ENCODE measurements at places on chromosomes 11 and 22. TPM values are rescaled to one million over a fixed set of nuclear protein-coding genes. Genes with fewer than 3 reads are reported as not detected.

LRRC10B gene
- 1.4 TPM for polyA plus RNA-seq

DNA sequence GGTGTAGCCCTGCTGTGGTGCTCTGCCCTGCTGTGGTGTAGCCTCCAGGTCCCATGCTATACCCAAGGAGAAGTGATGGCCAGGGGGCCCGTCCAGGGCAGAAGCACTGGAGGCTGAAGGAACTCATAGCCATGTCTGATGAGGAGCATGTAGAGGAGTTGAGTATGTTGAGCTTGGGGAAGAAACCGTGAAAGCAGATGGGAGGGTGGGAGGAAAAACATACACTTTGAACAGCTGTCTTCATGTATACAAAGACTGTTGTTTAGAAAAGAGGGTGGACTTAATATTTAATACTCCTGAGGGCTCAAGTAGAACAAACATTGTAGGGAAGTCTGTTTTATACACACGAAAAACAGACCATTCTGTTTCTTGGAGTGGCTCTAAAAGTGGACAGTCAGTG is 26.6 kb upstream of the TTC12 start:
- no peak for DNase-seq

GRCh38 chr11:7759010-7759409 is 37.7 kb downstream of the OR5P2 start:
- no peak for DNase-seq

CDC42BPG gene
- 8.1 TPM for polyA plus RNA-seq

GRCh38 chr11:96221244-96222070 is 121.5 kb downstream of the MAML2 start:
- DNase-seq = no peak

GRCh38 chr11:25094085-25094802 is 597.4 kb downstream of the LUZP2 start:
- DNase-seq = no peak

DNA sequence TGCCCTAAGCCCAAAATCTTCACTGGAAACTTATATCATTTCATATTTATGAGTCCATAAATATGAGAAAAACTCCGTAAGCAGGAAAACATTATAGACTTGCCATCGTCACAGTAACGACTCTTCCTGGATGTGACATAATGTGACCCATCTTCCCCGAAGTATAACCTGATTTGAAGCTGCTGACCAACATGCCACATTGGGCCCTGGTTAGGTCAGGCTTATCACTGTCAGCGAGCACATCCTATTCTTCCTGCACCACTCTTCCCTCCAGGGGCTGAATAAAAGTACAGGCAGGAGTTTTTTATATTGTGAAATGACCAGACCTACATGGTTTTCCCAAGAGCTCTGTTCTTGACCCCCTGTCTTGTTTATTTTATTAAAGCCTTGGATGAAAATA is 12.1 kb upstream of the BLID start:
- DNase-seq = no peak

PATE2 gene
- not detected for polyA plus RNA-seq

PRRG4 gene
- 5.8 TPM for polyA plus RNA-seq

MMP10 gene
- not detected for polyA plus RNA-seq

GRCh38 chr11:68928136-68928880 is 24.6 kb downstream of the IGHMBP2 start:
- DNase-seq = no peak

CASP5 gene
- polyA plus RNA-seq = not detected

DNA sequence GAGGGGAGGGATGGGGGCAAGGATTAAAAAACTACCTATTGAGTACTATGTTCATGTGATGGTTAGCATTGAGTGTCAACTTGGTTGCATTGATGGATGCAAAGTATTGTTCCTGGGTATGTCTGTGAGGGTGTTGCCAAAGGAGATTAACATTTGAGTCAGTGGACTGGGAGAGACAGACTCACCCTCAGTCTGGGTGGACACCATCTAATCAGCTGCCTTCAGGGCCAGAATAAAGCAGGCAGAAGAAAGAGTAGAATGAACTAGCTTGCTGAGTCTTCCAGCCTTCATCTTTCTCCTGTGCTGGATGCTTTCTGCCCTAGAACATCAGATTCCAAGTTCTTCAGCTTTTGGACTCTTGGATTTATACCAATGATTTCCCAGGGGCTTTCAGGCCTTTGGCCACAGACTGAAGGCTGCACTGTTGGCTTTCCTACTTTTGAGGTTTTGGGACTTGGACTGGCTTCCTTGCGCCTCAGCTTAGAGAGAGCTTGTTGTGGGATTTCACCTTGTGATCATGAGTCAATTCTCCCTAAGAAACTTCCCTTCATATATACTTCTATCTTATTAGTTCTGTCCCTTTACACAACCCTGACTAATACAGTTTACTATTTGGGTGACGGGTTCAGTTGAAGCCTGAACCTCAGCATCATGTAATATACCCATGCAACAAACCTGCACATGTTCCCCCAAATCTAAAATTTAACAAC is 70.2 kb downstream of the MTNR1B start:
- no peak for DNase-seq

GRCh38 chr11:124778281-124778680 is 16.2 kb upstream of the ESAM start:
- DNase-seq = no peak

GRCh38 chr11:7924536-7924935 is 6.5 kb downstream of the OR10A6 start:
- no peak for DNase-seq

OR2D2 gene
- polyA plus RNA-seq = not detected

DNA sequence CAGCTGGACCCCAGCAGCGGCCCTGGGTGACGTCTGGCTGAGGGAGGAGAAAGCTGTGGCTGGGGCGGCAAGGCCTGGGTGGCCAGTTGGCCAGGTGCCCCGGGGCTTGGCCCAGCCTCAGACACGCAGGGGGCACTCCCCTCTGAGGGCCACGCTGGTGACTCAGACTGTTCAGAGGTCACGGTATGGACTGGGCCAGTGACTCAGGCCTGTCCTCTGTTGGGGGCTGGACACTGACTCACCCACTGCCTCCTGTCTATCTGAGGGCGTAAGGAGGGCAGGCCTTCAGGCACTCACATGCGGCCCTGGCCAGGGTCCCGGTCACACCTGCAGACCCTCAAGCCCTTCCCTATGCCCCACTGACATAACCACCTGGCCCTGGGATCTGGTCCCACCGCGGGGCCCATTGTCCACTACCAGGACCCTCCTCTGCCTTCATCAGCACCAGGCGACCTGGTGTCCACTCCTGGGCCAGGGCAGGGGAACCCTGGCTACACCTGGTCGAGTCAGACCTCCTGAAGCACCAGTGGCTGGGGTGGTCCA is 3.7 kb upstream of the MUC5AC start:
- no peak for DNase-seq

DNA sequence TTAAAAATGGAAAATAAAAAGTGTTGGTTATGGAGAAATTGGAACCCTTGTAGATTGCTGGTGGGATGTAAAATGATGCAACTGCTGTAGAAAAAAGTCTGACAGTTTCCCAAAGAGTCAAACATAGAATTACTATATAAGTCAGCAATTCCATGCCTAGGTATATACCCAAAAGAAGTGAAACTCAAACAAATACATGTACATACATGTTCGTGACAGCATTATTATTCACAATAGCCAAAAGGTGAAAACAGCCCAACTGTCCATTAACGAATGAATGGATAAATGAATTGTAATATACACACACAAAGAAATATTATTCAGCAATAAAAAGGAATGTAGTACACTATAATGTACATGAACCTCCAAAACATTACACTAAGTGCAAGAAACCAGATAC is 116.0 kb downstream of the TTC28 start:
- DNase-seq = no peak

HOATZ gene
- polyA plus RNA-seq = 0.06 TPM

GRCh38 chr11:86386746-86387145 is 12.1 kb downstream of the CCDC81 start:
- DNase-seq = no peak

DNA sequence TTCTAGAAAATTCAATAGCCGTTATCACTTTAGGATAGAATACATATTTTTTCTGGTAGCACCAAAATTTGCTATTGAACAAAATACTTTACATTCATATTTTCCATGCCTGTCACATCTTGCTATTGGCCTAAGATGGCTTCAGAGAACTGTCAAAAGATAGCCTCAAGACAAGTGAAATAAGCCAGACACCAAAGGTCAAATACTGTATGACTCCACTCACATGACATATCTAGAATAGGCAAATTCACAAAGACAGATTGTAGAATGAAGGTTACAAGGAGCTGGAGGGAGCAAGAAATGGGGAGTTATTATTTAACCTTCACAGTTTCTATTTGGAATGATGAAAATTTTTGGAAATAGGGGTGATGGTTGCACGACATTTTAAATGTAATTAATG is 223.7 kb upstream of the ZC3H12C start:
- DNase-seq = no peak

GRCh38 chr11:95373241-95373640 is 142.2 kb upstream of the SESN3 start:
- DNase-seq = no peak

DNA sequence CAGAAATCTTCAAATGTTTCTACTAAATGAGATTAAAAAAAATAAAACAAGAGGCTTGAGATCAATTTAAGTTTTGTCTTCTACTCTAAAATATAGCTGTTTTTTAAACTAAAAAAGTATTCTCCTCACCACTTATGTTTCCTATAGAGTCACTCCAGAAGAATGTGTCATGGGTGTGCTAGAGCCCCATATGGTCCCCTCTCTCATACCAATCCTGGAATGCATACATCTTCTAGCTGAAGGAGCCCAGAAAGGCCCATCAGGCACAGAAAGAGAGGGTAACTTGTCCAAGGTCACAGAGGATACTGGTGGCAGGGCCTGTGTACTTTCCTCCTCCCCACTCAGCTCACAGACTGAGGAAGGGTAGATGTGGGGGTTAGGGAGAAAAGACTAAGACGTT is 34.4 kb downstream of the RELT start:
- DNase-seq = no peak

SEC14L2 gene
- 6.0 TPM for polyA plus RNA-seq

DNA sequence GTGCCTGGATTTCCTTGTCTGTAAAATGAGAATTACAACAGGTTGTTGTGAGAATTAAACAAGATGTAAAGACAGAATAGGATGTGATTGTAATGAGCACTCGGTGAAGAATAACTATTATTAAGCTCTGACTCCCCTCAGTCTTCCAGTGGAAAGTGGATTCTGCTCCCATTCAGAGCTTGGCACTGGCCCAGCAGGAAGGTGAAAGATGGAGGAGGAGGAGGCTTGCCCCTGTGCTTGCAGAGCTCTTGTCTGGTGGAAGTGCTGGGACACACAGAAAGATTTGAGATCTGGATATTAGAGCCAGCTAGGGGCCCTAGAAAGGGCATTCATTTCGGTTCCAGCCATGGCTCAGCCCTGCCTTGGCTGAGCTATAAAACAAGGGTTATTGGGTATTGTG is 28.2 kb downstream of the PHLDB1 start:
- no peak for DNase-seq

- DNase-seq = no peak
Observed at GRCh38 chr11:117107701-117108590, 9.7 kb upstream of the SIK3 start.

SCUBE2 gene
- polyA plus RNA-seq = 7.5 TPM

DNA sequence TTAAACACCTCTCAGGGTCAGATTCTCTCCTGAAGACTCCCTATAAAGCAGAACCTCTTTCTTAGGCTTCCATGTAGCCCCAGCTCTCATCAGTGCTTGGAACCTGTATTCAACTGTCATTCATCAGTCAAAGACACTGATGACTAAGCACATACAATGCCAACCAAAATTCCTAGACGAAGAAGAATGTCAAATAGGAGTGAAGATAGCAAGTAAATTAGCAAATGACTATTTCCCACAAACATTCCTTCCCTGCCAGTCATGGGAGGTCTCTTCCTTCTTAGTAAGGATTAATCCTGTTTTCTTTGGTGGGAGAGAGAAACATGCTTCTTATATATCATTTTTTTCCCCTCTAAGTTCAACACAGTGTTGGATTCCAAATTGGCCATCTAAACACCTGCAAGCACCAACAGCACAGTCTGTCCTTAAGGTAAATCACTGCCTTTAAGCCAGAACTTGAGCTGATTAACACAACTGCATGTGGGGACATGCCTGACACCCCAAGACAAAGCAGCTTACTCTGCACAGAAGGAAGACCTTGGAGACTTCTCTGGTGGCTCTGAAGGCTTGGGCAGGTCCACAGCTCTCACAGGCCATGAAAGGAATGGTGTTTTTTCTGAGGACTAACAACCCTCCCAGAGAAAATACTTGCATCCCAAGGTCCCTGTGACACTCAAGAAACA is 47.5 kb upstream of the ME3 start:
- DNase-seq = no peak

ADAMTS15 gene
- 65.4 TPM for polyA plus RNA-seq

MRGPRX3 gene
- not detected for polyA plus RNA-seq

SUN2 gene
- polyA plus RNA-seq = 62.8 TPM

DNA sequence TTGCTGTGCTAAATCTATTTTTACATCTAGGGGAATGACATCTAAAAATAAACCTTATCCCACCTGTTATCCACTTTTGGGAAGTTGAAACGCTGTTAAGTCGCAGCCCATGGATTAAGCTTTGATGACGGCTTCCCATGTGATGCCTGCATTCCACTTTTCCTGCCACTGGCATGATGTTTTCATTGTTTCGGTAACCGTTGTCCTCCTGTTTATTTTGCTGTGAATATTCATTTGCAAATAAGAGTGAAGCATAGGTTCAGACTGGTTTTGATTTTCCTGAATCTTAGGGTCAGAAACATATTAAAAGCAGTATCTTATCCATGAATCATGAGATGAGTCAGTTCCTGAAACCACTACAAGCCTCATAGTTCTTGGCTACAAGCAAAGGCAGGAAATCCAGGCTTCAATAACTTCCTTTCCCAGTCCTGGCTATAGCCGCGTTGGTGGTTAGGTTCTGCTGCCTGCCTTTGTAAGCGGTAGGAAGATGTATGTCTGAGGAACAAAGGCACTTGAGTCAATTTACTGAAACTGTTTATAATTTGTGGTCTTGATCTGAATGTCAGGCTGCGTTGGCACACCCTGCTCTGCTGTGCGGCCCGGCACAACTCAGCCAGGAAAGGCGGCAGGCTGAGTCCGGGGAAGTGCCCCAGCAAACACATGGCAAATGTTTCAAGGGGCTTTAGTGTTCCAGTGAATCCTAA is 19.4 kb downstream of the TEAD1 start:
- DNase-seq = no peak

DNA sequence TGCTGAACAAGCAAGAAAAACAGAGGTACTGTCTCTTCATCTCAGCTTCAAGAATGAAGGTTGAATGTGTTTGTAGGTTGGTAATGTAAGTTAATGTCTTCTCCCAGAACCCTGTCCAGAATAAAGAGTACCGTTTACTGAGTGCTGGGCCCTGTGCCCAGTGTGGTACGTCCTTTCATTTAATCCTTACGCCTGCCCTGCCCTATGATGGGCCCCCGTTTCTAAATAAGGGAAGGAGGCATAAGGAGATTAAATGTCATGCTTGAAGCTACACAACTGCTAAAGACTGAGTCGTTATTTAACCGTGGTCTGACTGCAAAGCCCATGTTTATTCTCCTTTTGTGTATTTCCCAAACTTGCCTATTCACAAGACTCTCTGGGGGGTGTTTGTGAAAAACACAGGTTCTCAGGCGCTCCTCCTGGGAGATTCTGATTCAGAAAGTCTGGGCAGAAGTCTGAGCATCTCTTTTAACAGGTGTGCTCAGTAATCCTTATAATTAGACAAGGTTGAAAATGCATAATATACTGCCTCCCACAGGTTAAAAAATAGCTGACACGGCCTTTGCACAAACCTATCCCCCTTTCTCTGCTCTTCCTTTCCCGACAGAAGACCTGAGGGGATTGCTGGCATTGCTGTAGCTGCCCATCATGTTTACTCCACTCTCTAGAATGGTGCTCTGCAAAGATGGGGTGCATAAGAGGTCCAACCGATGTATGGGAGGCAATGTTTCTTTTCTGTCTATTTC is 56.3 kb upstream of the ZBTB44 start:
- DNase-seq = no peak

Measured in renal pelvis (tissue), 12 donors.